Cardiac fibroblast (primary cell): ENCODE measurements at places on chromosomes 16 and 17.

DNA sequence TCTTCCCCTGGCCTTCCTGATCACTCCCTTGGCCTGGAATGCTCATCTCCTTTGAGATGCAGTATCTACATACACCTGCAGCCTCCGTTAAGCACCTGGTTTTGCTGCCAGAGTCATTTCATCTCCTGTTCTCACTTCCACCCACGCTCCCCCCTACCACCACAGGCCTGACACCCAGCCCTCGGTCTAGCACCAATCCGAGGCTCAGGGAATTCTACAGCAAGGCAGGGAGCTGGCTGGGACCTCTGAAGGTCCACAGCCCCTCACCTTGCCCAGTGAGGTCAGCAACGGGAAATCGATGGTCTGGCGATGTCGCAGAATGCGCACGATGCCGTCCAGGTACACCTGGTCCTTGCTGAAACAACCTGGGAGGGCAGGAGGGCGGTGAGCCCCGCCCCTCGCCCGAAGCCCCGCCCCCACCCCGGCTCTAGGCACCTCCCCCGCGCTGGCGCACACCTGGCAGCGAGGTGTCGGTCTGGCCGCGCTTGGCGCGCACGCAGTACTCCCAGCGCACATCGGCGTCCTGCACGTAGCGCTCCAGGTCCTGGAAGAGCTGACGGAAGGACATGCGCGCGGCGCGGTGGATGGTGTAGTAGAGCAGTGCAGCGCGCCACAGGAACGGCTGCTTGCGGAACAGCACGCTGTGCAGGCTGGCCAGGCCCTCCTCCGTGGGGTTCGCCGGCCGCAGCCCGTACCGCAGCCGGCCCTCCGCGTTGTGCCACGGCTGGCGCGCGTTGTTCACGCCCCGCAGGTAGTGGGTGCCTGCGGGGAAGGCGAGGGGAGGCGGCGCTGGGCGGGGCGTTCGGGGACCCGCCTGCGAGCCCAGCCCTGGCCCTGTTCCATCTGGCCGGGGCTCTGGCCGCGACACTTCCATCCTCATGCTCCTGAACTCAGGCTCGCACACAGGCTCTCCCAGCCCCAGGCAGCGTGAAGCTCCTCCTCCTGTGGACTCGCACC, 5.7 kb downstream of the MATCAP1 start:
- peak; percentile 55 for DNase-seq

DNA sequence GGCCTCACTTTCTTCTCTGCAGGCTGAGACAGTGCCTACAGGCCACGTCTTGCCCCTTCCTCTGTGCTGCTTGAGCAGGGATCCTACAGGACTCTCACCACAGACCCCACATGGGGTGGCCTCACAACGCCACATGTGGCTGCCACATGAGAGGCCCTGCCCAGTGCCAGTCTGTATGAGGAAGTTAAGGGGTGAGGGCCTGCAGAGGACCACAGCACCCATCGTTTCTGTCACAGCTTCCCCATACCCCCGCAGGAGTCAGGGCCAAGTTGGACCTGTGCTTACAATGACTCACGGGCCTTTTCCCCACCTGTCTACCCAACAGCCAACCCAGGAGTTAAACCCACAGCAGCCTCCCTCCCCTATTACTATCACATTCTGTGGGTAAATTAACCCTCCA, 2.9 kb upstream of the GSDMB start:
- no peak for DNase-seq

- DNase-seq, result no peak
Measured at GRCh38 chr16:11609474-11610120, 22.9 kb upstream of the LITAF start.

- DNase-seq, result no peak
Measured at GRCh38 chr17:67569873-67570272, 147.9 kb upstream of the NOL11 start.

DNA sequence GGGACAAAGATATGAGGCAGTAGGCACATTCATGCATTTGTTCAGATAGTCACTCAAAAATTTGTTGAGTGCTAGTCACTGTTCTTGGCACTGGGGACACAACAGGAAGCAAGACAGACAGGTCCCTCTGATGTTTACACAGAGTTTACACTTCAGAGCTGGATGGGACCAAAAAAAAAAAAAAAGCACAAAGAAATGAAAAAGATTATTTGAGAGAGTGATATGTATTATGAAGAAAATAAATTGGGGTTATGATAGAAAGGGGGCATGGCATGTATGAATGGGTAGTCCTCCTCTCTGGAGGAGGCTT, 3.5 kb upstream of the YPEL2 start:
- DNase-seq, result no peak

DNA sequence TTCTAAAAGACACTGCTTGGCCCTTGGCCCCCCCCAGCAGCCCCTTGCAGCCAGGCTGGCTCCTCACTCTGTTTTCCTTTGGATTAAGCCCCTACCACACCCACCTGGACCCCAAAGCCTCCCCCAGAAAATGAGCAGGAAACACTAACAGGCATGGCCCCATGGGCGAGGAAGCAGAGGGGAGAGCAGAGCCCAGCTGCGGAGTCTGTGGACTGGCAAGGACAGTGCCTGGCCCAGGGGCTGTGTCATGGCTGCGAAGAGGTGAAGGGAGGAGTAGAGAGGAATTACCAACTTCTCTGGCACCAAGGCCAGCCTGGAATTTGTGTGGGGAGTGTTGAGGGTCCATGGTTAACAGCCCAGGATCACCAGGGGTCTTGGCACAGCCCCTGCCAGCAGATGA, 47.4 kb downstream of the MRC2 start:
- DNase-seq, result no peak

DNA sequence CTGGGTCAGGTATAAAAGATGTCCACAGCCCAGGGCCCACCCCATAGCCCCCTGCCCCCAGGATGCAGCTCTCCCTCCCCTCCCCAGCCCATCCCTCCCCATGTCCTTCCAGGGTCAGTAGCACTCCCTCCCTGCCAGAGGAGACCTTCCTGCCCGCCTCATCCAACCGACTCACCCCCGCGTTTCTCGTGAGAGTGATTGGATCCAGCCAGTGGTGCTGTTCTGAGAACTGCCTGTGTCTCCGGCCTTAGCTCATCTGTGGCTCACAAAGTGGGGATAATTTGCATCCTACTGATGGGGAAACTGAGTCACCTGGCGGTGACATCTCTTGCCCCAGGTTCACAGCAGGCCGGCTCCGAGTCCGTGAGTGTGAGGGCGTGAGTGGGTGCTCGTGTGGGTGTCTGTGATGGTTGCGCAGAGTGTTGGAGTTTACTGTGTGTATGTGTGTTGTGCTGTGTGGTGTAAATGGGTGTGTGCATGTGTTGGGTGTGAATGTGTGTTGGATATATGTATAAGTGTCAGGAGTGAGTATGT, 90.7 kb upstream of the GSE1 start:
- no peak for DNase-seq

DNA sequence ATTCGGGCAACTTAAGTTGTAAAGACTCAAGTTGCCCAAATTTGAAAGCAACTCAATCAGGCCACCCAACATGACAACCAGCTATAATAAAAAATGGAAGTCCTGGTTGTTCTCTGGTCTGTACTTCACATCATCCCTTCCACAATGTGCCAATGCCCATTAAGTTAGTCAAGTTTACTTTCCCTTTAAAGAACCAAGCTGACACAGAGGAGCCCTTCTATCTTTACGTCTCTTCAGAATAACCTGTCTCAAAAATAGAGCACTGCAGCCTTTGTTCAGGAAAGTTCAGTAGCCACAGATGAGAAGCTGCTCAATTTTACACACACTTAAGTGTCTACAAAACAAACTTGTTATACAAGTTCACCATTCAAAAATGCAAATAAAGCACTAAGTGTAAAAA, 75.1 kb upstream of the C17orf78 start:
- DNase-seq, result no peak

- peak; percentile 22 for DNase-seq
Measured at GRCh38 chr17:81090361-81091136, 55.6 kb downstream of the BAIAP2 start.

GRCh38 chr17:8091033-8091687, 3.6 kb upstream of the ALOX12B start:
- peak; percentile 19 for DNase-seq

GRCh38 chr16:89300311-89300975, 82.9 kb downstream of the ZNF778 start:
- peak; percentile 53 for DNase-seq

GRCh38 chr16:85604145-85604705, 8.9 kb upstream of the GSE1 start:
- DNase-seq, result no peak

DNA sequence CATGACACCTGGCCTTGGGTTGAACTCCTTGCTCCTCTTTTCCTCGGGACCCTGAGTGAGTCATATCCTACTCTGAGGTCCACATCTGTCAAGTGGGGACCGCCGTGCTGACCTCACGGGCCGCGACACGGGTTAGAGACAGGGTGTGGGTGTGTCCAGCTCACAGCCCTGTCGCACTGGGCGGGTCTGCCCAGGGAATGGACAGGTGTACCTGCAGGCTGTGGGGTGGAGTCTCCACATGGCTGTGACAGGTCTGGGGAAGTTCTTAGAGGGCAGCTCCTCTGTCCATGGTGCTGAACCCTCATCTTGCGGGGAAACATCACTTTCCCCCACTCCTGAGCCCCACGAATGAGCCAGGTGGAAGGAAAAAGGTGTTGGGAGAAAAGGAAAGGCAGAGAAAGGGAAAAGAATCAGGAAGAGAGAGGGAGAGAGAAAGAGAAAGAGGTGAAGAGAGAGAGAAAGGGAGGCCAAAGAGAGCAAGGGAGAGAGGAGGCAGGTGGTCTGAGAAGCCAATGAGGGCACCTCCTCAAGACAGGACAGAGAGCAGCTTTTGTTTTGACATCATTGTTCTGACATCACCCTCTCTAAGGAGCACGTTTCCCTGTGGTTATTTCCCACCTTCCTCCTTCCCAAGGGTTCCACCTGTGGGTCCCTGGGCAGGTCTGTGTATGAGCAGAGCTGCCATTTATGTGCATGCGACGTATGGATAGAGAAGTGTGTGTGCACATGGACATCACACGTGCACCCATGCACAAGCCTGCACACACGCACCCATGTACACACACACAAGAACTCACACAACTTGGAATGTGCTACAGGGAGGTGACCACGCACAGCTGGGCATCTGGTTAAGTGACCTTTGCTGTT, 32.6 kb upstream of the CBFA2T3 start:
- peak; percentile 17 for DNase-seq

GRCh38 chr17:75542728-75543336, 17.3 kb downstream of the LLGL2 start:
- no peak for DNase-seq

GRCh38 chr16:15403392-15403995, 7.9 kb downstream of the MPV17L start:
- peak; percentile 13 for DNase-seq

DNA sequence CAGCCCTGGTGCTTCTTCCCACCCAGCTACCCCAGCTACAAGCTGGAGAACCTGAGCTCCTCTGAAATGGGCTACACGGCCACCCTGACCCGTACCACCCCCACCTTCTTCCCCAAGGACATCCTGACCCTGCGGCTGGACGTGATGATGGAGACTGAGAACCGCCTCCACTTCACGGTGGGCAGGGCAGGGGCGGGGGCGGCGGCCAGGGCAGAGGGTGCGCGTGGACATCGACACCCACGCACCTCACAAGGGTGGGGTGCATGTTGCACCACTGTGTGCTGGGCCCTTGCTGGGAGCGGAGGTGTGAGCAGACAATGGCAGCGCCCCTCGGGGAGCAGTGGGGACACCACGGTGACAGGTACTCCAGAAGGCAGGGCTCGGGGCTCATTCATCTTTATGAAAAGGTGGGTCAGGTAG, 3.6 kb downstream of the GAA start:
- no peak for DNase-seq

- DNase-seq, result peak; percentile 38
Measured at GRCh38 chr16:86823125-86823524, 244.8 kb downstream of the FOXL1 start.

DNA sequence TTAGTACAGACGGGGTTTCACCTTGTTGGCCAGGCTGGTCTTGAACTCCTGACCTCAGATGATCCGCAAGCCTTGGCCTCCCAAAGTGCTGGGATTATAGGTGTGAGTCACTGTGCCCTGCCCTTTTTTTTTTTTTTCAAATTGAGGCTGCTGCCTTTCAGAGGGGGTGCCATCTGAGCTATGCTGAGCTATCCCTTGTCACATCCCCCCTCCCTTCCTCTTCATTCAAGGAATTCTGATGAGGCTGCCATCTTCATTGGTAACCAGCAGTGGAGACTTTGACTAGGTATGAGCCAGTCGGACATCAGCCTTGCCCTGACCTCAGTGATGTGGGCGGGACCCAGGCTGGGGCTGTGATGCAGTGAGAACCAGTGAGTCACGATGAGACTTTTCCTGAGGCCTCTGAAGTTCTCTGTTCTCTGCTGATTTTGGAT, 24.4 kb upstream of the GPT2 start:
- peak; percentile 72 for DNase-seq

DNA sequence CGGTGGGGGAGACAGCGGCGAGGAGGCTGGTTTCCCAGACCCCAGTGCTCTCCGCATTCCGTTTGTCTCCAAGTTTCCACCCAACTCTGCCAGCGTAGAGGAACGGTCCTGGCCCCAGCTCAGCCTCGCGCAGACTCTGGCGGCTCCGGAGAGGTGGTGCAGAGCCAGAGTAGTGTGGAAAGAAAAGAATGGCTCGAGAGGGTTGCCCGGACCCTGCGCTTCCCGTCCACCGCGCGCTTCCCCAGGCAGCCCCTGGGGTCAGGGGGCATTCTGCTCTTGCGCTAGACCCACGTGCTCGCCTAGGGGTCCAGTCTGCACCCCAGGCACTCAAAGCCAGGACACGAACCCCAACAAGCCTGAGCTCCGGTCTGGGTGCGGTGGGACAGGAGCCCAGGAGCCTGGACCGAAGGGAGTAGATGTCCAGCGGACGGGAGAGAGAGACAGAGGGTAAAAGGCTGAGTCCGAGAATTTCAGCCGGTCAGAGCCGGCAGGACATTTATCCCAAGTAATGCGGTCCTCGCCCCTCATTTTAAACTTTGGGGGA, 3.8 kb downstream of the PMP22 start:
- peak; percentile 70 for DNase-seq

DNA sequence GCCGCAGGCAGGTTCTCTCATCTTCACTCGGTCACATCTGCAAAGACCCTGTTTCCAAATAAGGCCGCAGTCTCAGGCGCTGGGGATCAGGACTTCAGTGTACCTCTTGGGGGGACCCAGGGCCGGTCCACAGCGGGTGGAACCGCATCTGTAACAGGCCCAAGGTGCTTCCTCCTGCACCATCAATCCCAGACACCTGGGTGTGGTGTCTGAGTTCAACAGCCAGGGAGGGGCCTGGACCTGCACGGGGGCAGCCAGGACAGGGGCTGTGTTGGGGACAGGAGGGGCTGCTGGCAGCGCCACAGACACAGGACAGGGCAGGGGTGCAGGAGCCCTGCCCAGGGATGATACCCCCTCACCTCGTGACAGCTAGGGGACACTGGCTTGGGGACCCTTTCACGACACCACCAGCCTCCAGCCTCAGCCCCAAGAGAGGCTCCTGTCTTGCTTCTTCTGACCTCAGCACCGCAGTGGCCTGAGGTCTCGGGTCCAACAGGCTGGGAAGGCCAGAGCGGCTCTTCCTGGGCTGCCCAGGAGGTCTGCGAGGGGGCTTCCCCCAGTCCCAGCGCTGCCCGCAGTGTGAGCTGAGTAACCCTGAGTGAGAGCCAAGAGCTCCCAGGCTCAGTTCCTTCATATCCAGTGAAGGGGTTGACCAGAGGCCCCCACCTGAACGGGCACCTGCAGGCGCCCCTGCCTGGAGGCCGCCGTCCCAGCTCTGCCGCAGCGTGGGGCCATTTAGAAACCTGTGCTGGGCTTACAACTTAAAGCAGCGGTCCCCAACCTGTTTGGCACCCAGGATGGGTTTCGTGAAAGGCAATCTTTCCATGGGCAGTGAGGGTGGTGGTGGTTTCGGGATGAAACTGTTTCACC, 30.7 kb upstream of the BAHCC1 start:
- DNase-seq, result no peak

- peak; percentile 25 for DNase-seq
Measured at GRCh38 chr16:68786685-68787418, 49.8 kb downstream of the CDH1 start.

GRCh38 chr16:30526137-30526822, at the start of gene ZNF768:
Gene ZNF768, minus strand, starts transcription at chr16:30526566. Its CDS starts 153 bp downstream, at chr16:30526413.
- peak; percentile 26 for DNase-seq
